ENCODE measurements at places on chromosomes 3 and 15.

GRCh38 chr3:120762615-120763014, 20.1 kb downstream of the GTF2E1 start:
- DNase-seq = no peak

- no peak for DNase-seq
Observed at GRCh38 chr3:135862361-135862760, 103.2 kb upstream of the PPP2R3A start.

GRCh38 chr3:157544501-157545130, 41.4 kb upstream of the VEPH1 start:
- no peak for DNase-seq

DNA sequence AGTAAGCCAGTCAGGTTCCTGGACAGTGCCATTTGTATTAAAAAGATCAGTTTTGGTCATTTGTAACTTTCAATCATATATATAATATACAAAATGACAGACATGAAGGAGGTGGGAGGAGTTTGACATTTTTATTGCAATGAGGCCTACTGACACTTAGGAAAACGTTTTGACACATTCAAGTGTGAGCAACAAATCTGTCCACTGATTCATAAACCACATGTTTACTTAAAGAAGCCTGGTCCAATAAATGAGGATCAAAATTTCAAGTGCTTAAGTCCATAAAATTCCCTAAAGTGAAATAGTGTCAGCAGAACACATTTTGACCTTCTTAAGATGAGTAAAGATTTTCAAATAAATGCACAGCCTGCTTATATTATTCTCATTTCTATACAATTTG, 137.3 kb downstream of the MECOM start:
- no peak for DNase-seq

DNA sequence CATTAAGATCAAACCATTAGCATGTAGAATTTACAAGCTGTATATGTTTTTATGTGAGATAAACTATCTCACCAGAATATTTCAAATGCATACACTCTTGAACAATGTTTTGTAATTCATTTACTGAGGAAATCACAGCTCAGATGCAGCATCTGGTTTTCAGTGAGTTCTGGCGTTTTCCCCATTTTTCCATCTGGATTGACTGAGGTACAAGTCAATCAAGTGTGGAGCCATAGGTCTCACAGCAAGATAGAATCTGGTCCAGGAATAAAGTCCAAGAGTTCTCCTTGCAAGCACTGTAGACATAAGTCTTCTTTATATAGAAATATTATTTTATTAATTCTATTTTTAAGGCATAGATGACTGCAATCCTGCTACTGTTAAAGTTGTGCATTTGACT, 219.3 kb downstream of the ZBBX start:
- no peak for DNase-seq

DNA sequence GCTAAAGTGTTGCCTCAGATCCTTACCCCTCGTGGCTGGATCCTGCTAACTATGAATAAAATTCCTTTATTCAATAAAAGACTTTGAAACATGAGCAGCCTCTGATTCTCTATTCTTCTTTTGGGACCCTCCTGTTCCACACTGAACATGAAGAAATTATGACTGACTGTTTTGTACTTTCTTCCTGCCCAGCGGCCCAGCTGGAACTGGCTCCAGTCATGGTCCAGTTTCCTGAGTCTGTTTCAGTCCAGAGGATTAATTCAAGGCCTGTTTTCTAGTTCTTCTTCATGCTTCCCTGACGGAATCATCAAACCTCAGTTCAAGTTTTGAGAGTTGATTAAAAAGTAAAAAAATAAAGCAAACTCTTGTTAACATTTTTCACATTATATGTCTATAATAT, 52.6 kb upstream of the CP start:
- DNase-seq = no peak

DNA sequence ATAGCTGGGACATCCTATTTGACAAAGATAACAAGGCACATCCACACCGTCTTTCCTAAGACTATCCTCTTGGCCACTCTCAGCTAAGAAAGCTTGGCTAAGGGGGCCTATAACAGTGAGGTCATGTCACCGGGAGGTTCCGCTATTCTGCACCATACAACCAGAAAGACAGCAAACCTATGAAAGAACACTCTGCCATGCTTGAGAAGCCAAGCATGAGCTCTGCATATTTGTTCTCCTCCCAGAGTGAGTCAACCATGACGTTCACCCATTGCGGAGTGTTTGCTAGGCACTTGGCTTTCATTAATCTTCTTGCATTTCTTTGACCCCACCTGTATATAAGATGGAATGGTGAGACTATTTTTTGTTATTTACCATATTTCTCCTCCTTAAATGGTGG, 141.2 kb downstream of the GMNC start:
- DNase-seq = peak; percentile 28

- DNase-seq = peak; percentile 61
Observed at GRCh38 chr15:90845201-90845949, 23.0 kb upstream of the FURIN start.

Measured in GM13977 (cell line).